Neuronal stem cell (in vitro differentiated cells): ENCODE measurements at places on chromosomes 13 and 19.

DNA sequence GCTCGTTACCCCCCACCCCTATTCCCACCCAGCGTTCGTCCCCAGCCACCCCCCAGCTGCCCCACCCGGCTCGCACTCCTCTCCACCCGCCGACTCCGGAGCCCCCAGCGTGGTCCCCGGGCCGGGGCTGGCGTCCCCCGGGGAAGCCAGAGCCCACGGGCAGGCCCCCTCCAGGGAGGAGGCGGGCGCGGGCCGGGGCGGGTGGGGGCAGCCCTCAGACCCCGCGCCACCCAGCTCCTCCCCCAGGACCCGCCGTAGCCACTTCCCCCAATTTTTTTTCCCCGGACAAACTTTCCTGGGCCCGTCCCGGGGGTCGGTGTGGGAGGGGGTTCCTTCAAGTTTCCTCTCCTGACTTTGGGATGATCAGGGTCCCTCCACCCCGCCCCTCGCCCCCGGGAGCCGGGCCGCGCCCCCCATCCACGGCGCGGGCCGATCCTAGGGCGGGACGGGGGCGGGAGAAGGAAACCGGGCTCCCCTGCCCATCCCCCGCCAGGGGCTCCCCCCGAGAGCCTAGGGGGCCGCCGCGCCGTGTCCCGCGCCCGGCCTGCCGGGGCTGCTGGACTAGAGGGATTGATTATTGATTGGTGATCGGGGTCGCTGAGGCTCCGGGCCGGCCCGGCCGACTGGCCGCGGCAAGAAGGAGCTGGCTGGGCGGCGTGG is 927 bp upstream of the TSHZ3 start:
- DNase-seq = no peak

GRCh38 chr13:85367887-85368286 is 431.3 kb downstream of the SLITRK6 start:
- no peak for DNase-seq

DNA sequence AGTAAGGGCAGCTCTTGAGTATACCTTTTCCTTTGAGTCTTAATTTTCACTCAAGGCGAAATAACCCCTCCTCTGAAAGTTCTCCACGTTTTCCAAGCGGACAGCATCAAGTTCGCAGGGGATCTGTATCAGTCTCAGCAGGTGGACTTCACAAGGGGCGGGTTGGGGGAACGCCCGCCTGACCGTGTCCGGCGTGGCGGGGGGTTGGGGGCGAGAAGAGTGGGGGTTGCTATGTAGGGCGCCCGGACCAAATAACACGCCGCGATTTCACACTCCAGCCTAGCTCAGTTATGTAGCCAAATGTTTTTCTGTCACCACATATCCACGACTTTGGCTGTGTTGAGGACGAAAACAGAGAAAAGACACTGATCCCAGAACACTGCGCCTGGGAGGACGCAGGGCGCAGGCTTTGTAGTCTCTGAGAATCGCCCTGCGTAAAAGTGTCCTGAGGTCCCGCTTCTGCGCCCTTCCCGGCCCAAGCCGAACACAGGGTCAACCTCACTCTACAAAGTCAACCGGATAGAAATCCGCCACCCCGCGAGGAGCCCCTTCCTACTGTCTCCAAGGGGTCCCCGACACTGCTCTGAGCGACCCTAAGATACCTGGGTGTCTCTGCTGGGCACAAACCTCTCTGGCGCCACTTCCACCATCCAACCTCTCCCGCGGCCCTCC is 524 bp downstream of the RUBCNL start:
- no peak for DNase-seq

- DNase-seq = no peak
Measured at GRCh38 chr13:97492684-97493371, 58.9 kb downstream of the RAP2A start.

- DNase-seq = no peak
Measured at GRCh38 chr19:37951816-37952210, 44.8 kb downstream of the SIPA1L3 start.

DNA sequence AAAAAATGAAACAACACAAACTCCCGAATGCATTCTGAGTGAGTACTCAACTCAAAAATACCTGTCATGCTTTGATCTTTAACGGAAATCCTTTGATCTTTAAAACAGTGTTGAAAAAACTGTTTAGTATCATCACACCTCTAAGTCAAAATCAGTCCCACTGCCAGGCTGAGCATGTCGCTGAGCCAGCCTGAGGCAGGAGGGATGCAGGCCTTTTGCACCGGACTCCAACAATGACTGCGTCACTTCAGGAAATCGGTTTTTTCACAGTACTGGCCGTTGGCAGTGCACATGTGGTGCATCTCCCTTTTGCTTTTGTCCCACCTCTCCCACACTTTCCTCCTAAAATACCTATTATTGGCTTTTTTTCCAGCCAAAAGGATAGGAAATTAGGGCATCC is 78.2 kb downstream of the SHISA2 start:
- no peak for DNase-seq

DNA sequence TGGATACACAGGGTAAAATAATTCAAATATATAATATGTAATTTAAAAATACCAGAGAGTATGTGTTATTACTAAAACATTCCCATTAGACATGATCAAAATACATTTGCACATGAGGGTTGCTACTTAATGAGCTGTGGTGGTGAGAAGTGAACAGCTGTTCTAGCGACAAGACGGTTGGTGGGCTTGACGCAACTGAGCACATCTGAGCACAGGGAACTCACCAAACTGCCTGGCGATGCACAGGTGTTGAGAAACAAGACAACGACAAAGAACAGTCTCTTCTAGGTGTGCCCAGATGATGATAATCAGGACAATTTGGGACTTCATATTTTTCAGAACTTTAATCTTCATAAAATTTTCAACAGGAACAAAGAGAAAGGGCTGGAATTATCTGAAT is 555.1 kb upstream of the SGCG start:
- DNase-seq = no peak

DNA sequence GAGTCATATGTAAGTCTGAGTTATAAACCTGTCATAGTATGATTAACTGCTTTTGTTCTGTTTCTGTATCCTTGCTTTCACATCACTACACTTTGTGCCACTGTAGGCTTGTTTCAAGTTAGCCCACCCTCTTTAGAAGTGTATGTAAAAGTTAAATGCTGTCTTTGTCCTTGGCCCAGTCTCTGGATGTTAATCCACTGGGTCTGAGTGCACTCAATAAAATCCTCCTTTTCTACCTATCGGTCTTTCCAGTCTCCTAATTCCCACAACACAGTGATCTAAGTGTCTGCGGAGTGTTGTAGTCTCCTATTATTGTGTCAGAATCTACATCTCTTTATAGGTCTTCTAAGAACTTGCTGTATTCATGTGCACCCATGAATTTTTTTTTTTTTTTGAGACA is 14.1 kb downstream of the ZNF429 start:
- DNase-seq = no peak
